ENCODE measurements at places on chromosomes 13 and 19. TPM values are rescaled to one million over a fixed set of nuclear protein-coding genes. Genes with fewer than 3 reads are reported as not detected.

GRCh38 chr13:112455476-112456059 lies 79.4 kb downstream of the SPACA7 start:
- no peak for DNase-seq

GRCh38 chr19:19382118-19382517 lies 23.4 kb upstream of the GATAD2A start:
- no peak for DNase-seq

GRCh38 chr19:4342314-4342614 lies 1.1 kb upstream of the MPND start:
- no peak for DNase-seq

- no peak for DNase-seq
Measured at GRCh38 chr13:32228330-32229041, 86.7 kb downstream of the ZAR1L start.

The PRR20A gene
- not detected for polyA plus RNA-seq

GRCh38 chr13:105735281-105735680 lies 800.2 kb downstream of the EFNB2 start:
- DNase-seq, result no peak

DNA sequence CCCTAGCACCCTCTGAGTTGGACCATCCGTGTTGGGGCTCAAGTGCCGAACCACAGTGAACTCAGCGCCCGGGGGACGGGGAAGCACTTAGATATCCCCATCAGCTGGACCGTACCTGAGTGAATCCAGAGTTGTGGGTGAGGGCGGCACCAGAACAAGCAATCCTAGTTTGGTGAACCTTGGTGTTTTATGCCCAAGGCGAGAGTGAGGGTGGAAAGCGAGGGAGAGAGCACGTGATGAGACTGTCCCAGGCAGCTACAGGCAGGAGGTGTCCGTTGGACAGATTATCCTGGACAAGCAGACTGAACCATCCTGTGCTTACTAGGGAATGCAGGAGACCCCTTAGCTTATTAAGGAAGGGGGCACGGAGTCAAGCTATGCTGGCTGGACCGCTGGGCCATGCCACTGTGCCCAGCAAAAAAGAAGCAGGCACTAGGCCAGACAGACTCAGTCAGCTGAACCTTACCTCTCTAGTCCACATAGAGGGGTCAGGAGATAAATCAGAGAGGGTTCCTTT lies 596 bp downstream of the GET3 start:
- no peak for DNase-seq

The NBEA gene
- 3.9 TPM for polyA plus RNA-seq

- DNase-seq, result peak; percentile 22
Measured at GRCh38 chr19:3276341-3276799, 51.9 kb downstream of the CELF5 start.

DNA sequence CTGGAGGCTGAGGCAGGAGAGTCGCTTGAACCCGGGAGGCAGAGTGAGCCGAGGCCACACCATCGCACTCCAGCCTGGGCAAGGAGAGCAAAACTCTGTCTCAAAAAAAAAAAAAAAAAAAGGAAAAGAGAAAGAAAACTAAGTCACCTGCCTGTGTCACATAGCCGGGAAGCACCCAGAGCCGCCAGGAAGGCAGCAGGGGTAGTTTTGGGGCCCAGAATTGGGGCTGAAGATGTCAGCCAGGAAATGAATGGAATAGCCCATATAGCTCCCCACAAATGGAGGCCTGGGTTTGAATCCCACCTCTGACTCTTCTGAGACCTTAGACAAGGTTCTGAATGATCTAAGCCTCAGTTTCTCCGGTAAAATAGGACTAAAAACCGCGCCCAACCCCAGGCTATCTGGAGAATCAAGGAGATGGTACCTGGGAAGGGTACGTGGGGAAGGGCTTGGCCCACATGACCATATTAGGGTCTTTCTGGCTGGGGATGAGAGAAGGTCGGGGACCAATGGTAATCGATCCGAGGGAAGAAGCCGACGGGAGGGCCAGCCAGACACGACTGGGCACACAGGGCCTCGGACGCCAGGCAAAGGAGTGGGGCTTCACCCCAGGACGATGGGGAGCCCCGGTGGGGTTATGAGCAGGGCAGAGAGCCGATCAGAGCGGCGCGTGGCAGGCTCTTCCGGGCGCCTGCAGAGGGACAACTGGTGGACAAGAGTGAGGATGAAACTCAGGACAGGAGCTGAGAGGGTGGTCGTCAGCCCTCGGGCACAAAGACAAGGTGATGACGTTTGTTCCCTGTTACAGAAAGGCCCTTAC lies 14.4 kb downstream of the CCDC124 start:
- DNase-seq, result no peak

DNA sequence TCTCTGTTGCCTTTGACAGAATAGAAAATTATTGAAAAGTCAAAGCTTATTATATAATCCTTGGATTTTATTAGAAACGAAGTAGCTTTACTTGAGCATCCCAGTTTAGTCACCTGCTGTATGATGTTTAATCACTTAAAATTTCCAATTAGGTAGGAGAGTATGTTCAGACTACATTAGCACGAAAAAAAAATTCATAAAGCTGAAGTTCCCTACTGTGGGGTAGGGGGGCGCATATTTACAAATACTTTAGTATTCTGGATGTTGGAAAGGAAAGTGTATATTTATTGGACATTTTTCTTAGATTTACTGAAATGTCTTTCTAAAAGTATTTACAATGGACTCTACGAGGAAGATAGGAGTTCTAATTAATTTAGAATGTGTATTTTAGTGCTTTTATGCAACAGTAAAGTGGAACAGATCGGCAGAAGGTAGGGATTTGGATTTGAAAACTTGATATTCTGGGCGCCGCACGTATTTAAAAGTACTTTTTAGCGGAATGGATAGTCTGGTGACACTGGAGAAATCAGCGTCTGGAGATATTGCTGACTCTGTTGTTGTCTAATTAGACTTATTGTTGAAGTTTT lies 1.9 kb downstream of the CDK8 start:
- DNase-seq, result no peak

DNA sequence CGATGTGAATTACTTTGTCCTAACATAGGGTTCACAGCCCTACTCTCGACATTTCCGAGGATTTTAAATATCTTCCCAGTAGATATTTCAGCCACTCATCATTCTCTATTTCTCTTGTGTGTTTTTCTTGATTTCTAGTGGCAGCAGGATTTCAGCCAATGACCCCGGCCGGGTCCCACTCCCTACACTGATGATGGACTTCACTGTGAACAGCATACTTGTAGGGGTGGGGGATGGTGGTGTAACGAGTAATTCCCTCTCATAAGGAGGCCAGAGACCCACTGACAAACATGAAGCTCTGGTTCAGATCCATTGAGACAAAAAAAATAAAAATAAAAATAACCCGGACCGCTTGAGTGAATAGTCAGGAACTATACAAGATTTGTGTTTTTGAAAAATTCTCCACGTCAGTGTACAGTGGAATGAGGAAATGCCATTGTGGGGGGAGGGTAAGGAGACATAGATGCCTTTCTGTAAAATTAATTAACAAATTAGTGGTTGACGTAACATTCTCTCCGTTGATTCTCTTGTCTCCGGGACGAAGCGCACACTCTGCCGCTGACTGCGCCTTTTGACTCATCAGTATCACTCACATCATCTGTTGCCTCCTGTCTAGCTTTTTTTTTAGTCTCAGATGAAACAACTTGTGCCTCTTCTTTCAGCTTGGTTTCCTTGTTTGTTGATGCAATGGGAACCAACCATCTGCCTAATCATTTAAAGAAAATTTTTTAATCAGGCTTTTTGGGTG lies 48.8 kb upstream of the IRS2 start:
- DNase-seq, result no peak

- DNase-seq, result no peak
Measured at GRCh38 chr19:17686023-17686521, 2.1 kb downstream of the UNC13A start.

DNA sequence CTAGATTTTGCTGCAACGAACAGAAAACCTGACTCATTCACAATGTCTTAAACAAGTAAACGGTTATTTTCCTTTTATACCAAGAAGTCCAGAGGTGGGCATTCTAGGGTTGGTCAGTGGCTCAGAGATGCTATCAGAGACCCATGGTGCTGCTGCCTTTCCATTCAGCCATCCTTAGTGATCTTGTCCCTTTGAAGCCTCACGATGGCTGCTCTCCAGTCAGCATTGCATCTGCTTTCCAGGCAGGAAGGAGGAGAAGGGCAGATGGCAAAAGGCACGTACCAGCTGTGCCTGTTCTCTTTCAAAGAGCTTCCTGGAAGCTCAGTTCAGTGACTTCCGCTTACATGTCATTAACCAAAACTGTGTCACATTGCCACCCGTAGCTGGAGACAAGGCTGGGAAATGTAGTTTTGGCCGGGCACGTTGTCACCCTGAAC lies 30.1 kb downstream of the WDFY2 start:
- peak; percentile 62 for DNase-seq

The S1PR4 gene
- 1.6 TPM for polyA plus RNA-seq

DNA sequence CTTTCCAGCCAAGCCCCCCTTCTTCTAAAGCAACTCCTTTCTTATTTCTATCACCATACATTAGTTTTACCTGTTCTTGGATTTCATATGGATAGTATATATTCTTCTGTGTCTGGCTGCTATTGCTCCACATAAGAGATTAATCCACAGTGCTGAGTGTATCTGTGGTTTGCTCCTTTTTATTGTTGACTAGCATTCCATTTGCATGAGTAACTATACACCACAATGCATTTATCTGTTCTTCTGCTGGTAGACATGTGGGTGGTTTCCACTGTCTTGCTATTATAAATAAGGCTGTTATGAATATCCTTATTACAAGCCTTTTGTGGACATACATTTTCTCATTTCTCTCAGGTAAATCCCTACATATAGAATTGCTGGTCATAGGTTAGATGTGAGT lies 138.2 kb downstream of the SLC7A1 start:
- no peak for DNase-seq

The ARHGAP33 gene
- 90.3 TPM for polyA plus RNA-seq

The TJP3 gene
- polyA plus RNA-seq, result not detected

The NDUFB7 gene
- polyA plus RNA-seq, result 637 TPM

DNA sequence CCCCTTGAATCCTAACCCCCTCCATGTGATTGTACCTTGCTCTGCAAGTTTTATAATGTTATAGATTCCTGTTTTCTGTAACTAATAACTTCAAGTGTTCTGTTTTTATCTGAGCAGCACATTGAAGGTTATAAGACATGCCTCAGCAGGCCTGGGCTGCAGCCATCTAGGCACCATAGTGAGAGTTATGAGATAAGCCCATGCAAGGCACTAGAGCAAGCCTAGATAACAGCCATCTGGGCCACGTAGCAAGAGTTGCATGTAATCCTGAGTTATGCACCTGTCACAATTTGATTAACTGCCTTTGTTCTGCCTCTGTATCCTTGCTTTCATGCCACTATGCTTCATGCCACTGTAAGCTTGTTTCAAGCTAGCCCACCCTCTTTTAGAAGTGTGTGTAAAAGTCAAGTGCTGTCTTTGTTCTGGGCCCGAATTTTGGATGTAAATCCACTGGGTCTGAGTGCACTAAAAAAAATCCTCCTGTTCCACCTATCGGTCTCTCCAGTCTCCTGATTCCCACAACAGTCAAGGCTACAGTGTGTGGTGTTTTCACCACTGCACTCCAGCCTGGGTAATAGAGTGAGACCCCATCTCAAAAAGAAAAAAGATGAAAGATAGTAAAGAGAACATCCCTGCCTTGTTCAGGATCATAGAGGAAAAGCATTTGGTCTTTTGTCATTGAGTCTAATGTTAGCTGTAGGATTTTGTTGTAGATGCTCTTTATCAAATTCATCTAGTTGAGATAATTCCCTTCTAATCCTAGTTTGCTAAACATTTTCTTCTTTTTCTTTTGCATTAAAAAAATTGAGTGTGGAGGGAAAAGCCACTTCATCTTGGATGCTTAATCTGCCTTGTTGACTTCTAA lies 16.0 kb upstream of the KBTBD6 start:
- no peak for DNase-seq

GRCh38 chr19:46481947-46482346 lies 10.6 kb upstream of the PNMA8A start:
- no peak for DNase-seq

DNA sequence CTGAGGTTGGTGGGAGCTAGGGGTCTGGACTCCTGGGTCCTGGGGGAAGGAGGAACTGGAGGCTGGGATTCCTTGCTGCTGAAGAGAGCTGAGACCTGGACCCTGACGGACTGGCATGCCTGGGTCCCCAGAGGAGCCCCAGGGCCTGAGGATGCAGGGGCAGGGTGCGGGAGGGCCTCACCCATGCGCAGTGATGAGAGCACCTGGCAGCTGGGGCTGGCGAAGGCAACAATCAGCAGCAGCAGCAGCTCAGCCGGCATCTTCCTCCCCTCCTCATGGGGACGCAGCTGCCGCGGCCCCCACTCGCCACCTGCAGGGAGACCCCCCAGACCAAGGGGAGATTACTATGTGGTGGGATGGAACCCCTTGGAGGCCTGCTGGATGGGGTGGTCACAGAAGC lies 4.5 kb downstream of the GRIK5 start:
- no peak for DNase-seq

The SEMA6B gene
- polyA plus RNA-seq, result 19.8 TPM

GRCh38 chr19:51808333-51808986 lies 13.5 kb downstream of the FPR3 start:
- DNase-seq, result peak; percentile 7

The ZNF583 gene
- polyA plus RNA-seq, result 1.5 TPM

The CXCL17 gene
- not detected for polyA plus RNA-seq

The LIM2 gene
- polyA plus RNA-seq, result not detected

The DENND1C gene
- polyA plus RNA-seq, result 1.4 TPM

The SPRED3 gene
- polyA plus RNA-seq, result 1.4 TPM

- DNase-seq, result peak; percentile 32
Measured at GRCh38 chr19:6773323-6773931, 919 bp downstream of the VAV1 start.

DNA sequence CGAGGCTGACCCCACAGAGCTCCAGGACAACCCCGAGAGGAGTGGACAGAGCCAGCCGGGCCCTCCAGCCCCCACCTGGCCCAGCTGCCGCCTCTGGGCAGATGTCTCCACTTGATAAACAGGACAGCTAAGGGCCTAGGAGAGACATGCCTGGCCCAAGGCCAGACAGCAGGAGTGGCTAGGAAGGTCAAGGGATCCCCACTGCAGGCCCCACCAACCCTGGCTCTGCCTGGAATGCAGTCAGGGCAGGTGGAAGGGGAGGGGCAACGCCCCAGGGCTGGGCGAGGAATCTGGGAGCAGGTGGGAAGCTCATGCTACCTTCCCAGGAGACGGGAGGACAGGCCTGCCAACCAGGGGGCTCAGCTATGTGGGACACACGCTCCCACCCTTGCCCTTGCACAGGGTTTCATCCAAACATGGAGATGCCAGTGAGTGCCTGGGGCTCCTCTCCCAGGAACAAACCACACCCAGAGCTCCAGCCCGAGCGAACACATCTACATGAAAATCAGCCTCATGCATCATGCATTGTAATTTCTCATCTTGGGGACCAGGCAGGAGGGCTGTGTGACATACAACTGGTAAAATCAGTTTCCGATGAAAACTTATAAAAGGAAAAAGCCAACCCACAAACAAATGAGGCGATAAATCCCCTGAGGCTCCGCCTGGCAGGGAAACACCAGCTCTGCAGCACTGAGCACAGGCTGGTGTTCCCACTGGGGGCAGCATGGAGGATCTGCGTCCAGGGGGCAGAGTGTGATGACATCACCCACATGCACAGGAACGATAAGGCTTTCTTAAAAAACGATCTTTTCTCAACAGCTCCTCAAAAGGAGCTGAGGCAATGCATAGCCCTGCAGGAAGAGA lies 25.0 kb downstream of the SH3GL1 start:
- peak; percentile 81 for DNase-seq
